RWPE2 (cell line): ENCODE measurements at places on chromosomes 12 and 14.
A peak's percentile ranks its signal among the peaks of the same experiment; 100 is the strongest.

GRCh38 chr14:79436335-79436734 lies 775.0 kb downstream of the DIO2 start:
- DNase-seq = no peak
- H3K27ac ChIP-seq = no peak overlapping the region
- no peaks in the 10 kb centered on the region for H3K4me1 ChIP-seq
- H3K36me3 ChIP-seq = no peaks in the 10 kb centered on the region

- H3K4me1 ChIP-seq = no peaks in the 10 kb centered on the region
- no peak overlapping the region for H3K27ac ChIP-seq
- no peak for DNase-seq
- peaks cover 82% of the 10 kb centered on the region for H3K27me3 ChIP-seq
- H3K4me3 ChIP-seq = no peak overlapping the region
- H3K36me3 ChIP-seq = no peaks in the 10 kb centered on the region
Measured at GRCh38 chr14:95875831-95876760, 536 bp upstream of the TUNAR start.

- H3K27me3 ChIP-seq = no peaks in the 10 kb centered on the region
- peak overlapping the region; percentile 77 for H3K27ac ChIP-seq
- no peak overlapping the region for H3K4me3 ChIP-seq
- peaks cover 16% of the 10 kb centered on the region for H3K4me1 ChIP-seq
Measured at GRCh38 chr14:56379956-56380355, 199.6 kb upstream of the TMEM260 start.

GRCh38 chr12:65886996-65887395 lies 62.7 kb downstream of the HMGA2 start:
- peaks cover 87% of the 10 kb centered on the region for H3K36me3 ChIP-seq
- peaks cover 76% of the 10 kb centered on the region for H3K4me1 ChIP-seq
- no peak overlapping the region for H3K4me3 ChIP-seq
- no peaks in the 10 kb centered on the region for H3K27me3 ChIP-seq
- no peak for DNase-seq

GRCh38 chr12:2049604-2050540 lies 2.9 kb upstream of the CACNA1C start:
- H3K4me1 ChIP-seq = no peaks in the 10 kb centered on the region
- H3K4me3 ChIP-seq = no peak overlapping the region
- H3K36me3 ChIP-seq = no peaks in the 10 kb centered on the region
- no peak for DNase-seq

DNA sequence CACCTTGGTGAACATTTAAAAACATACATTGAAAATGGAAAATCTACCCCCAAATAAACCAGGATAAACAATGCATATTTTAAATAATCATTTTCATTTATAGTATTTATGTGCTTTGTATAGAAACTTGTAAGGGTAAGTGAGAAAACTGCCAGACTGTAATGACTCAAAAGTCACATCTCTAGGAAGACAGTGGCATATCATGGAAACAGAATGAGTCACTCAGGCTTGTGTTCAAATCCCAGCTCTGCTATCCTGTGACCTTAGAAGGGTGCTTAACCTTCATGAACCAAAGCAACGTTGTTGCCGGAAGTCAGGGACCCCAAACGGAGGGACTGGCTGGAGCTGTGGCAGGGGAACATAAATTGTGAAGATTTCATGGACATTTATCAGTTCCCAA lies 142.7 kb downstream of the CEP128 start:
- H3K4me3 ChIP-seq = no peak overlapping the region
- H3K4me1 ChIP-seq = no peaks in the 10 kb centered on the region
- H3K27me3 ChIP-seq = no peaks in the 10 kb centered on the region
- no peak overlapping the region for H3K27ac ChIP-seq
- H3K36me3 ChIP-seq = peaks cover 3% of the 10 kb centered on the region; the same call in 1 of the 2 replicates
- no peak for DNase-seq

DNA sequence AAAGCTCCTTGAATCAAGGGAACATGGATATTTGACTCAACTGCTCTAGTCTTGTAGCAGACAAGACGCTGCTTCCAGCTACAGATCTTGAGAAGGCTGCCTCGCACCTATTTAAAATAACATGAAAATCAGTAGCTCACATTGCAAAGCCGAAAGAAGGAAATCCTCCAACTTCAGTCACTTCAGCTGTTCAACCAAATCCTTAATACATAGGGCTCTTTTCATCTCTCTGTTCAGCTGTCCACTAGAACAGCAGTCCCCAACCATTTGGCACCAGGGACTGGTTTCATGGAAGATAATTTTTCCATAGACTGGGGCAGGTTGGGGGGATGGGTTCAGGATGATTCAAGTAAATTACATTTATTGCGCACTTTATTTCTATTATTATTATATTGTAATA lies 1116.0 kb upstream of the TMEM132C start:
- no peak overlapping the region for H3K4me3 ChIP-seq
- DNase-seq = no peak
- H3K27me3 ChIP-seq = no peaks in the 10 kb centered on the region
- H3K36me3 ChIP-seq = no peaks in the 10 kb centered on the region

DNA sequence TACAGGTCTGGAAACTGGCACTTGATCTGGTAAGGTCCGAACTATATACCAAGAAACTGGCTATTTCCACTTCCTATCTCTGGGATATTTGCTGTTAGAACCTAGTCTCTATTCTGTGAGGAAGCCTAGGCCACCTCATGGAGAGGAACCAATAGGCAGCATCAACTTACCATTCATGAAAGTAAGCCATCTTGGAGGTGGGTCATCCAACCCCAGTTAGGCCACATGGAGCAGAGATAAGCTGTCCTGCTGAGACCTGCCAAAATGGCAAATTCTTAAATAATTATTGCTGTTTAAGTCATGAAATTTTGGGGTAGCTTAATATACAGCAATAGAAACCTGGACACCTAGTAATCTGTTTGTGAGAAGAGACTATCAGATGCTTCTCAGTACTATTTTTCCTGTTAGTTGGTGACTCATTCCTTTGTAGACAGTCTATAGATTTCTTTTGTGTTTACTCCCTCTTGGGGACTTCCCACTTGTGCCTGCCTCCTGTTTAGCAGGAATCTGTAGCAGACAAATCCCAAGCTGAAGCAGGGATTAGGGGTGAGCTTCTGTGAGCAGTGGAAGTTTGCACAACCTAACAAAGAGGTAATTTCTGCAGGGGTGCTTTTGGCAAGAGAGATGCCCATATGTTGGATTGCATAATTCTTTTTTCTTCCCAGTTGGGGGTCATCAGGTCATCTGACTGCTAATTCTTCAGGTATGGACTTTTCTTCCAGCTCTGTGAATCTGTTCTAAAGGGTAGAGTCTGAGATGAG lies 136.8 kb downstream of the IGF1 start:
- H3K27me3 ChIP-seq = no peaks in the 10 kb centered on the region
- DNase-seq = no peak

- no peak overlapping the region for H3K4me3 ChIP-seq
- peaks cover 4% of the 10 kb centered on the region for H3K4me1 ChIP-seq
- H3K36me3 ChIP-seq = peaks cover 89% of the 10 kb centered on the region
- H3K27ac ChIP-seq = peak overlapping the region; percentile 87
- no peak for DNase-seq
Measured at GRCh38 chr12:56162468-56163290, 4.5 kb downstream of the MYL6 start.

DNA sequence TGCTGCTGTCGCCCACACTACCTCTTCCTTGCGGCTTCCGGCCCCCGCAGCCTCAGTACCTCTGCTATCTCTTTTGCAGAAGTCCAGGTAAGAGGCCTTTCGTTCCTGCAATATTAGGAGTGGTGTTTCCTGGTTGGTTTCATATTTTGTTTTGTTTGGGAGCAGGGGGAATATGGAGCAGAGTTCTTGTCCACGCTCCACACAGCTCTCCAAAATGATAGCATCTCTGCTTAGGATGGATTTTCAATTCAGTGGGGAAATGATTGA lies 768 bp downstream of the OXA1L start:
- peaks cover 43% of the 10 kb centered on the region for H3K36me3 ChIP-seq
- no peak for DNase-seq
- H3K27ac ChIP-seq = peak overlapping the region; percentile 45
- H3K4me3 ChIP-seq = peak overlapping the region; percentile 82

- peaks cover 9% of the 10 kb centered on the region for H3K27me3 ChIP-seq
- no peak overlapping the region for H3K4me3 ChIP-seq
- no peak overlapping the region for H3K27ac ChIP-seq
- no peaks in the 10 kb centered on the region for H3K4me1 ChIP-seq
Measured at GRCh38 chr14:106518054-106518943, 991.9 kb downstream of the TMEM121 start.

GRCh38 chr12:51906430-51907082 lies 748 bp upstream of the ACVRL1 start:
- no peak overlapping the region for H3K4me3 ChIP-seq
- H3K27me3 ChIP-seq = peaks cover 13% of the 10 kb centered on the region
- no peak overlapping the region for H3K27ac ChIP-seq
- peak; percentile 37 for DNase-seq

- peaks cover 10% of the 10 kb centered on the region for H3K27me3 ChIP-seq
- H3K4me3 ChIP-seq = no peak overlapping the region
- H3K27ac ChIP-seq = no peak overlapping the region
- DNase-seq = no peak
- H3K4me1 ChIP-seq = no peaks in the 10 kb centered on the region
- no peaks in the 10 kb centered on the region for H3K36me3 ChIP-seq
Measured at GRCh38 chr14:97571866-97572555, 774.8 kb downstream of the VRK1 start.

DNA sequence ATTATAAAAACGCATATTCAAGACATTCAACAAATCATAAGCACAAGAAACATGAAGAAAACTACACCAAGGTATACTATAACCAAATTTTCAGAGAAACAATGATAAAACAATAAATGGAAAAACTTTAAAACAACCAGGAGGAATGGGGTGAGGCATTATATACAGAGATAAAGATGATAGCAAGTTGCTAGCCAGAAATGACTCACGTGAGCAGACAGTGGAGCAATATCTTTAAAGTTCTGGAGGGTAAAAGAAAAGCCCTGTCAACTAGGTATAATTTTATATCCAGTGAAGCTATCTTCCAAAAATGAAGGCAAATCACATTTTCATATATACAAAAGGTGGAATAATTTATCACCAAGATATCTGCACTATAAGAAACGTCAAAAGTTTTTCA lies 97.8 kb upstream of the PCED1B start:
- no peak overlapping the region for H3K4me3 ChIP-seq
- H3K27me3 ChIP-seq = no peaks in the 10 kb centered on the region
- H3K4me1 ChIP-seq = peaks cover 12% of the 10 kb centered on the region
- no peak for DNase-seq
- H3K27ac ChIP-seq = no peak overlapping the region
- no peaks in the 10 kb centered on the region for H3K36me3 ChIP-seq
